ENCODE measurements at places on chromosomes 1 and 21.

DNA sequence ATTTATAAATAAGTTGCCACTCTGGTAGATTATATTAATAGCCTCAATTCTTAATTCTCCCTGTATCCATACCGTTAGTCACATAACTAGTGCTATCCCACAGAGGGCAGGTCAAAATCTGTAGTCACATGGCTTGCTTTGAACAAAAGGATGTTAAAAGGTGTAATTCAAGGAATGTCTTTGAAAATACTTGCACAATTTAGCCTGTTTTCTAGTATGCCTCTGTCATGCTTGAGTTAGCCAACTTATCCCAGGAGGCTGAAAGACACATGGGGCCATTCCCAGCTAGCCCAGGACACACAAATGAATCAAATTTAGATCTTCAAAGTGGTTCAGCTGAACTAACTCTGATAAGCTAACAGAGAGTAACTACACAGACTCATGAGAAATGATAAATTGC, 758.5 kb upstream of the NEGR1 start:
- no peak for DNase-seq

- DNase-seq = peak; percentile 73
Observed at GRCh38 chr1:33470495-33471012, 1.9 kb upstream of the ZSCAN20 start.

GRCh38 chr1:116466810-116467557, 93.9 kb downstream of the ATP1A1 start:
- no peak for DNase-seq

GRCh38 chr1:9084906-9085305, 15.5 kb upstream of the SLC2A5 start:
- DNase-seq = no peak

DNA sequence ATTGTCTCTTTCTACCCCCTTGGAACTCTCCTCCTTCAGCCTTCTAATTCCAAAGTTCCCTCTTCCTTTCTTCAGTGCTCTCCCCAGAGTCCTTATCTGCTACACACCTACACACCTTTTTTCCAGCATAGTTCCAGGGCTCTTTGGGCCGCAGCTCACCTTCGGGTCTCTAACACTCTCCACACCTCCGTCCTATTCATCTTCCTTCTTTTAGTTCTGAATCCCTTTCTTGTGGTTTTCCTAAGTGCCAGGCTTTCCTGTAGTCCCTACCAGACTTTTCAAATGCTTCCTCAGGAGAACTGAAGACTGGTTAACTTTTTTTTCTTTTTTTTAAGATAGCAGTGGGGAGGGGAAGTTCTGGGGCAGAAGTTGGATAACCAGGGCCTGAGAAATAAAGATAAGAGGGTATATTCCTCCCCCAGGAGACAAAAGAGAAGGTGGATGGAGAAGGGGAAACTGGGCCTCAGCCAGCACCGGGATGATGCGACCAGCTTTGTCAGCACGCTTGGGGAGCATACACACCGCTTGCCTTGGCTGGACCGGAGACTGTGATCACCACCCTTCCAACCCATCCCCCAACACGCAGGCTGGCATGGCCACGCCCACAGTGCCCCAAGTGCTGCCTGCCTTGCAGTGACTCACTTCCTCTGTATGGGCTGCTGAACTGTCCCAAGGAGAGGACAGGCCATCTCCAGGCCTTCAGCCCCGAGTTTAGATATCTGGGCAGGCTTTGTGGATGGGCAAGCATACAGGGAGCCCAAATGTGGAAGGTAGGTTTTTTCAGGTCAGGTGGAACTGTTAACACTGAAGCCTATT, 2.5 kb upstream of the CERS2 start:
- DNase-seq = no peak

DNA sequence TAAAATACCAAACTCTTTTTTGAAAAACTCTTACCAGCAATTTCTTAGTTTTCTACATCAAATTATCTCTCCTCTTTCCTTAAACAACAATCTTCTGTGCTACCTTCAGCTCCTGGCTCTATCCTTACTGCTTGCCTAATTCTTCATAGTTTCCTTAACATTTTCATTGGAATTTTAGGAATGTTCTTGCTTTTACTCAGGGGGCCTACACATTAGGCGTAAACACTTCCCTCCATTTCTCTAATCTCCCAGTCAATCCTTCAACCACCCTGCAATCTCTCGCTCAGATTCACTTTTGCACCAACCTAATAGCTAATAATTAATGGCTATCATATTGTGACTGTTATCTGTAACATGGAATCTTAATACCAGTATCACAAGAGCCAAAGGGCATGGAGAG, 50.1 kb downstream of the ADAMTS5 start:
- no peak for DNase-seq

- DNase-seq = no peak
Observed at GRCh38 chr21:23690316-23690715, 1917.0 kb downstream of the MRPL39 start.

DNA sequence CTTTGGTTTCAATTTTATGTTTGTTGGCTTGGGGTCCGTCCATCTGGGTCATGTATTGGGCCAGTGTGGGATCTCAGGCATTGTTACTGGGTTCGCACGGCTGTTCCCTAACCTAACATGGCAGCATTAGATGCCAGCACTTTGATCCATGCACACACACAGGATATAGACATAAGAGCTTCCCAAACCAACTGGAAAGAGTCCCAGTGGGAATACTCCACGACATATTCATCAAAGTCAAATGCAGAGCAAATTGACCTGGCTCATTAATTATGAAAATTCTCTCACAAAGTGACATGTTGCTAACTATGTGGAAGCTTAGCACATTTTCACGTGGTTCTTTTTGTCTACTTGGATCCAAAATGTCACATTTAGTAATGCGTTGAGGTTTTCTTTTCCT, 130.4 kb downstream of the SETD4 start:
- no peak for DNase-seq

DNA sequence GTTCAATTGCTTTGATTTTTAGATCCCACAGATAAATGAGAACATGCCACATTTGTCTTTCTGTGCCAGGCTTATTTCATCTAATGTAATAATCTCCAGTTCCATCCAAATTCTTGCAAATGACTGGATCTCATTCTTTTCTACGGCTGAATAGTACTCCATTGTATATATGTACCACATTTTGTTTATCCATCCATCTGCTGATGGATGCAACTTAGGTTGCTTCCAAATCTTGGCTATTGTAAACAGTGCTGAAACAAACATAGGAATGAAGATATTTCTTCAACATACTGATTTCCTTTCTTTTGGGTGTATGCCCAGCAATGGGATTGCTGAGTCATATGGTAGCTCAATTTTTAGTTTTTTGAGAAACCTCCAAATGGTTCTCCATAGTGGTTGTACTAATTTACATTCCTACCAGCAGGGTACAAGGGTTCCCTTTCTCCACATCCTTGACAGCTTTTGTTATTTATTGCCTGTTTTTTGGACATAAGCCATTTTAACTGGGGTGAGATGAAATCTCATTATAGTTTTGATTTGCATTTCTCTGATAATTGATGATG, 344.4 kb downstream of the KCTD3 start:
- DNase-seq = no peak

DNA sequence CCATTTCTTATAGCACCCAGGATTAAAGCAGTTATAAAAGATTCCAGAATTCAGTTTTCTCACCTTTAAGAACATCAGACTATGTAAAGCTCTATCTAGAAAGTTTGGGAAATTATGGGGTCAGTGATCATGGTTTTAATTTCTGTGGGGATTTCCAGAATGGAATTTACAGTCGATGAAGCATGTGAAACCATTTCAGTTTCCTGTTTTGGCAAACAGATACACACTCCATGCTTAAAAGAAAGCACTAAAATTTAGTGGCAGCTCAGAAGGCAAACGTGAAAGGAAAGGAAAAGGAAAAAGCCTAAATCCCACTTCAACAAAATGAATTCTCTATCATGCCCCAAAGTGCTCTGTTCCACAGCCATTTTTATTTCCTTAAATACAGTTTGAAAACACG, 60.4 kb downstream of the FYB2 start:
- DNase-seq = no peak

- no peak for DNase-seq
Observed at GRCh38 chr1:85189120-85189519, 11.7 kb downstream of the SYDE2 start.

- peak; percentile 4 for DNase-seq
Observed at GRCh38 chr1:60367532-60367931, 294.0 kb upstream of the C1orf87 start.

GRCh38 chr1:44681905-44682882, 7.7 kb downstream of the ARMH1 start:
- peak; percentile 38 for DNase-seq

GRCh38 chr1:240004086-240004749, 87.5 kb upstream of the FMN2 start:
- no peak for DNase-seq

DNA sequence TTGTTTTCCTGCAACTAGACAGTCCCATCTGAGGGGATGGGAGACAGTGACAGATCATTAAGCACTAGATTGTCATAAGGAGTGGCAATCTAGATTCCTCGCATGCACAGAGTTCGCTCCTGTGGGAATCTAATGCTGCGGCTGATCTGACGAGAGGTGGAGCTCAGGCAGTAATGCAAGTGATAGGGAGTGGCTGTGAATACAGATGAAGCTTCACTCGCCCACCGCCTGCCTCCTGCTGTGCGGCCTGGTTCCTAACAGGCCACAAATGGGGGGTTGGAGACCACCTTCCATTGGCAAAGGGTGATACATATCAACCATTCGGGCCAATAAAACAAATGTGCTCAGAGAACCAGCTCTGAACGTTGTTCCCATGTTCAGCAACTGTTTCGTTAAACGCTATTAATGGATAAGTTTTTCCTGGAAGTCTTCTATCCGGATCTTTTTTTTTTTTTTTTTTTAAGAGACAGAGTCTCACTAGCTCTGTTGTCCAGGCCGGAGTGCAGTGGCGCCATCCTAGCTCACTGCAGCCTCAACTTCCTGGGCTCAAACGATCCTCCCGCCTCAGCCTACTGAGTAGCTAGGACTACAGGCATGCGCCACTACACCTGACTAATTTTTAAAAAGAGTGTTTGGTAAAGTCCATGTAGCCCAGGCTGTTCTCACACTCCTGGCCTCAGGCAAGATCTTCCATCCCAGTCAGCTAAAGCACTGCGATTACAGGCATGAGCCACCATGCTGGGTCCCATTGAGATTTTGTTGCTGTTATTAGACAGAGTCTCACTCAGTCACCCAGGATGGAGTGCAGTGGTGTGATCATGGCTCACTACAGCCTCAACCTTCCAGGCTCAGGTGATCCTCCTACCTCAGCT, 8.7 kb upstream of the RSRP1 start:
- no peak for DNase-seq

GRCh38 chr21:38205940-38206339, 50.9 kb upstream of the KCNJ15 start:
- no peak for DNase-seq

- DNase-seq = peak; percentile 50
Observed at GRCh38 chr1:154479764-154480421, 22.1 kb upstream of the TDRD10 start.

- DNase-seq = no peak
Observed at GRCh38 chr1:80633947-80634706, 1166.6 kb upstream of the ADGRL2 start.

DNA sequence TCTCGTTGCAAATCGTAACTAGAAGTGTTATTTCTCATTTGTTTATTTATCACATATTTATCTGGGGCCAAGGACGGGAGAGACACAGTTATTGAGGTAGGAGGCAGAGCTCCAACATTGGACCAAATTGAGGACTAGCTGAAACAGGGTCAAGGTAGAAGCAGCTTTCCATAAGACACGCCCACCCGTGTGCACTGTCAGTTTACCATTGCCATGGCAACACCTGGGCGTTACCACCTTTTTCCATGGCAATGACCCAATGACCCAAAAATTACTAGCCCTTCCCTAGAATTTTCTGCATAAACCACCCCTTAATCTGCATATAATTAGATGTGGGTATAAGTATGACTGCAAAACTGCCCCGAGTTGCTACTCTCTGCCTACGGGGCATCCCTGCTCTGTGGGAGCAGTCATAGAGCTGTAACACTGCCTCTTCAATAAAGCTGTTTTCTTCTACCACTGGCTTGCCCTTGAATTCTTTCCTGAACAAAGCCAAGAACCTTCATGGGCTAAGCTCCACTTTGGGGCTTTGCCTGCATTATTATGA, 72.7 kb downstream of the FBXO2 start:
- DNase-seq = no peak

- no peak for DNase-seq
Observed at GRCh38 chr1:172154551-172154950, 265.9 kb upstream of the C1orf105 start.

GRCh38 chr21:36156815-36157670, at the start of gene DOP1B:
Gene DOP1B, plus strand, starts transcription at chr21:36156824. Its CDS starts 7,910 bp downstream, at chr21:36164734.
- no peak for DNase-seq

GRCh38 chr1:24558455-24558854, 2.6 kb downstream of the NCMAP start:
- no peak for DNase-seq

- peak; percentile 68 for DNase-seq
Observed at GRCh38 chr1:109548321-109549267, at the start of gene GNAI3. Gene GNAI3, plus strand, starts transcription at chr1:109548615. Its CDS starts 106 bp downstream, at chr1:109548721.

- no peak for DNase-seq
Observed at GRCh38 chr1:188281921-188282320, 1453.2 kb downstream of the PLA2G4A start.

- no peak for DNase-seq
Observed at GRCh38 chr1:207628776-207629175, 16.2 kb upstream of the CR1L start.

Data from NCI-H524 treated with DMSO at 0.1 percent for 48 hours (cell line).